ENCODE measurements at places on chromosomes 5 and 9. TPM values are rescaled to one million over a fixed set of nuclear protein-coding genes. Genes with fewer than 3 reads are reported as not detected.

GRCh38 chr9:38287420-38287985, 105.0 kb upstream of the ALDH1B1 start:
- H3K4me1 ChIP-seq = no peaks in the 10 kb centered on the region
- no peaks in the 10 kb centered on the region for H3K36me3 ChIP-seq
- no peak for DNase-seq

- H3K4me1 ChIP-seq = peaks cover 40% of the 10 kb centered on the region
- no peak for DNase-seq
- H3K4me3 ChIP-seq = peak overlapping the region; percentile 15
Observed at GRCh38 chr5:56142614-56143372, 90.3 kb downstream of the ANKRD55 start.

Gene DNAI1
- not detected for total RNA-seq

Gene ZNF483
- 32.9 TPM for total RNA-seq

Gene CAPSL
- total RNA-seq = not detected

Gene SMIM32
- not detected for total RNA-seq

DNA sequence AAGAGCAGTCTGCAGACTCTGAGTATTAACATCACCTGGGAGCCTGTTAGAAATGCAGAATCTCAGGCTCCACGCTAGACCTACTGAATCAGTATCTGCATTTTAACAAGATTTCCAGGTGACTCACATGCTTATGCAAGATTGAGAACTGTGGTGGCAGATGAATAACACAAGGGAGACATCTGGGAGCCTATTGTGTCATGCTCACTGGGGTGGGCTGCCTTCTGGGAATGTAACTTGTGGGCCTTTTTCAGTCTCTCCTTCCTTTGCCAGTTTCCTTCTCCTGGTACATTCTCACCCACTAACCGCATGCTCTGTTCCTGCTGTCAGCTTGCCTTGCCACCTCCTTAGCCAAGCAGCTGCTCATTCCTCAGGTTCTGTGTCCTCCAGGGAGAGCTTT, 176.6 kb upstream of the C9orf72 start:
- H3K4me1 ChIP-seq = no peaks in the 10 kb centered on the region
- no peak overlapping the region for H3K27ac ChIP-seq
- no peak overlapping the region for H3K4me3 ChIP-seq
- no peak for DNase-seq
- H3K27me3 ChIP-seq = no peaks in the 10 kb centered on the region

GRCh38 chr9:104143550-104143910, 49.4 kb downstream of the SMC2 start:
- H3K4me3 ChIP-seq = no peak overlapping the region
- H3K27me3 ChIP-seq = no peaks in the 10 kb centered on the region
- DNase-seq = no peak
- H3K36me3 ChIP-seq = no peaks in the 10 kb centered on the region
- no peak overlapping the region for H3K27ac ChIP-seq
- H3K4me1 ChIP-seq = no peaks in the 10 kb centered on the region

Measured in CD4-positive, alpha-beta T cell (primary cell).